ENCODE measurements at places on chromosomes 2 and 18.

DNA sequence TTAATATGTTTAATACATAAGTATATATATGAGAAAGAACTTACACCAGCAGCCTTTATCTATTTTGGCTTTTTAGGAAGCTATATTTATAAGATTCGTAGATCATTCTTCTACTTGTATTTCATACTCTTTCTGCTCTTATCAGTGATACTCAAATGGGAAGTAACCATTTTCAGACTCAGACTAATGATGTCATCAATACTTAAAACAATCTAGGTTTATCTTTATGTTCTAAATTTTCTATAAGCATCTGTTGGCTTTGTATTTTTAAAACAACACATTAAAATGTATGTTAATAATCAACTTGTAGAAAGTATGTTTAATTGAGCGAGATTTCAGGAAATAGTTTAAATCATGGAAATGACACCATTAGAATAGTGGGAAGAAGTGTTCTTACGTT is 50.9 kb upstream of the DYSF start:
- no peak for DNase-seq

- DNase-seq, result no peak
These were observed 264.8 kb downstream of the ANAPC1 start for GRCh38 chr2:111618978-111619902.

- no peak for DNase-seq
These were observed 59.6 kb downstream of the ZNF516 start for GRCh38 chr18:76435316-76435989.

GRCh38 chr2:238431-238830 is 25.4 kb downstream of the SH3YL1 start:
- no peak for DNase-seq

GRCh38 chr2:106147159-106147558 is 46.9 kb downstream of the UXS1 start:
- no peak for DNase-seq

DNA sequence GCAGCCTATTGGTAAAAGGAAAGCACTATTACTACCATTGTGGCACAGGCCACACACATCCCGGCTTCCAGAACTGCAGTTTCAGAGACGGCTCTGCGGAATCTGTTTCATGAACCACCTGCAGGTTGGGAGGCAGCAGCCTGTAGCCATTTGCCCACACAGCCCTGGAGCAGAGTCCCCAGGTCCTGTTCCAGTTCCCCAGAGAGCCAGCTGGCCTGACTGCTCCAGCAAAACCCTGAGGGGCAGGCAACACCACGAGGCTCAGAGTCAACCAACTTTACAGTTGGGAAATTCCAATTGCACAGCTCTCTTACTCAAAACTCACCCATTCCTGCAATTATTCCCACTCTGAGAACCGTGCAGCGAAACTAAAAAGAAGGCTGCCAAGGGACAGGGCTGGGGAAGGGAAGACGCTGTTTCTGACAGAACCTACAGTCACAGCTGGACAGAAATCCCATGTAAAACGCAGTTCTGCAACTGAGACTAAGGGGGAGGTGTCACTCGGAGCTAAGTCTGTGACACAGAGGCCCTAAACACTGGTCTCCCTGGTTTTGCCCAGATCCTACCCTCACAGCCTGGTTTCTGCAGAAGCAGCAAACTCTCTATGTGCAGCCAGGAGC is 219.4 kb downstream of the TMEM163 start:
- DNase-seq, result no peak

- DNase-seq, result no peak
These were observed 8.7 kb upstream of the ADGRF3 start for GRCh38 chr2:26355038-26355995.

- DNase-seq, result no peak
These were observed 211.9 kb downstream of the ALPK2 start for GRCh38 chr18:58416704-58417683.

DNA sequence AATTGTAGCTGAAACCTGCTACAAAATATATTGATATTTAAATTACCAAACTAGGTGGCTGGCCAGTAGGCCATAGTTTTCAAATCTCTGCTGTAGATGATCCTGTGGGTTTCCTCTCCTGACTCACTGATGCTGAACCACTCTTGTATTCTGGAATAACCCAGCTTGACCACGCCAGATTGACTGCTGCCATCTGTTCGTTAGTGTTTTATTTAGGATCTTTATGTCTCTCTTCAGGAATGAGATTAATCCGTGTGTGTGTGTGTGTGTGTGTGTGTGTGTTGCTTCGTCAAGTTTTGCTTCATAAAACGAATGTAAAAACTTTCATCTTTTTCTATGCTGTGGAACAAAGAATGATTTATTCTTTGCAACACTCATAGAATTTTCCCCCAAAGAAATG is 187.1 kb downstream of the DYSF start:
- DNase-seq, result no peak

DNA sequence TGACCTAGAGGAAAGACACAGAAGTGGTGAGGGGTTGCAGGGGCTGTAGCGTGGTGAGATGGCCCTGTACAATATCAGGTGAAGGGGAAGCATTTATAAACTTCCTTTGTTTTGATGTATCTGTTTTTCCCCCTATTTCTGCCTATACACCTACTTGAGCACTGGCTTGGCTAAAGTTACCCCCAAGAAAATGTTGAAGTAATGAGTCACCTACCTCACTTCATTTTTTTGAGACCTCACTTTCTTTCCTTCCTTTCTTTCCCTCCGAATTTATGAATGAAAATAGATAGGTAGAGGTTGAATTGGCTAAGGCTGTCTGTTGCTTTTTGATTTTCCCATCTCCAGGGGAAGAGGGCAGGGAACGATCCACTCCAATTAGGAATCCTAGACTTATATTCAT is 231.1 kb upstream of the EPAS1 start:
- no peak for DNase-seq

DNA sequence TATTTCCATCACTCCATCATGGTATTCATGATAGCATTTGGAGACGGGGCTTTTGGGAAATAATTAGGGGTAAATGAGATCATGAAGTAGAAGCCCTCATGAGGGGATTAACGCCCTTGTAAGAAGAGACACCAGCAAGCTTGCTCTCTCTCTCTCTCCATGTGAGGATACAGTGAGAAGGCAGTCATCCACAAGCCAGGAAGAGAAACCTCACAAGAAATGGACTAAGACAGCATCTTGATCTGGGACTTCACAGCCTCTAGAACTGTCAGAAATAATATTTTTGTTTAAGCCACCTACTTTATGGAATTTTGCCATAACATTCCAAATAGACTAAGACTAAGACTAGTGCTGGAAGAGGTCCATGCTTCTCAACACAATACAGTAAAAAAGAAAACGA is 464.6 kb upstream of the GCFC2 start:
- DNase-seq, result no peak

- DNase-seq, result no peak
These were observed at the start of gene MYO5B for GRCh38 chr18:50194631-50195532. TSS of gene MYO5B (minus strand) at chr18:50195147. CDS start at chr18:50194793, 354 bp downstream.

DNA sequence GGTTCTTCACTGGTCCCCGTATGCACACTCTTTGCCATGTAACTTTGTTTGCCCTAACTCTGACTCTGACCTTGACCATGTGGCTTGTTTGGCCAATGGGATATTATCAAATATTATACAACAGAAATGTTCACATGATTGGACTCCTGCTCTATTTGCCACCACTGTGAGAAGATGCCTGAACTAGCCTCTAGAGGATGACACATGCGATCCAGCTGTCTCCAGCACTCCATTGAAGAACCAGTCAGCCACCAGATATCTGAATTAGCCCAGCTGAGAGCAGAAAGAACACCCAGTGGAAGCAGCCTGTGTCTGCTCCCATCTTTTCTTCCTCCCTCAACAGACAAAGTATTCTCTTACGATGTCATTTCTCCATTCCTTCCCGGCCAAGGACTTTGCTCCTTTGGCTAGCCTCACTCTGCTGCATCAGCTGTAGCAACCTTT is 412.1 kb downstream of the IRS1 start:
- DNase-seq, result no peak

DNA sequence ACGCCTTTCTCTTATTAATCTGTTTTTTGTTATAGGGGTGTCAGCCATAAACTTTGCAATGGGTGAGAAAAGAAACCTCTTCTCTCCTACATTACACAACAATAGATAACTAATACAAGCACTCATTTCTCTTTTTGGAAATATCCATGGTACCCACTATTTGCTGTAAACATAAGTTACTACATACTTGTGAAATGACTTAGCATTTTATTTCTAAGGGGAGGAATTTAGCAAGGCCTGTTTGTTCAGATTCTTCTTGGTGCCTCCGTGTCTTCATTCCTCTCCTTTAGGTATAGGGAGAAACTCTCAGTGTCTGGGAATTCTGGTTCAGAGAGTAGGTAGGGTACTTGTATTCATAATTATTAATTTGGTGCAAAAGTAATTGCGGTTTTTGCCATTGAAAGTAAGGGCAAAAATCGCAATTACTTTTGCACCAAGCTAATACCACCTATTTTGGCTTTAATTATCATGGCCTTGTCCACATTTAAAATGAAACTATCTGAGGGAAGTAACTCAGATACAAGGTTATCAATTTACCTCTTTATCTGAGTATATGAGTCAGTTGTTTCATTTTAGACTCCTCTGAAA is 134.8 kb downstream of the MREG start:
- no peak for DNase-seq

DNA sequence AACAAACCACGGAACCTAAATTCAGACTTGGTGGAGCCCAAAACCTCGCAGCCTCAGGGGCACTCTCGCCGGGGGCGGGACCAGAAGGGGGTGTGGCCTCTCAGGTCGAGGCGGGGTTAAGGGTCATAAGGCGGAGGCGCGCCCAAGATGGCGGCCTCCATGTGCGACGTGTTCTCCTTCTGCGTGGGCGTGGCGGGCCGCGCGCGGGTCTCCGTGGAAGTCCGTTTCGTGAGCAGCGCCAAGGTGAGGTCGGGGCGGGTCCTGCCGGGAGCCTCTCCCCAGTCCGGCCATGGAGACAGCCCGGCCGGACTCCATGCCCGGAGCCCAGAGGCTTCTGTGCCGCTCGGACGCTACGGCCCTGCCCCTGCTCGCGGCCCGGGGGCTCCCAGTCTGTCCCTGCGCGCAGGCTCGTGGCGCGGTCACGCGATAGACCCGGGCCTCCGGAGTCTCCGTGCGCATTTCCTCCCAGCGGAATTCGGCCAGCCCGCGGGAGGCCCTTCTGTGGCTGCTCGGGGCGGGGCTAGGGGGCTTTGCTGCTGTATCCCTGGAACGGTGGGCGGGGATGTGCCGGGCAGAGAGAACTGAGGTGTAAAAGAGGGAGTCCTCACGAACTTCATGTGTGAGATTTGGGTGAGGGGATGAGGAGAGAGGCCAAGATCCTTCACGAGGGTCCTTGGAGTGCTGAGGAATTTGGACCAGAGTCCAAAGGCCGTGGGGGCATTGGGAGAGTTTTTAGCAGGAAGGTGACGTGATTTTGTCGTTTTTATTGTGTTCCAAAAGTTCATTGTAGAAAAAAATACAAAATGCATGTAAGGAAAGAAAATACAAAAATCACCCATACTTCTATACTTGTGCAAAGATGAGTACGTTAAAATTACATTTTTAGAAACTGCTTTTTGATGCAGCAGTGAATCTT is at the start of gene SMYD5:
SMYD5 (plus strand) TSS at position 126 of the 916 bp plus-strand sequence; CDS start at position 148, 22 bp downstream.
- DNase-seq, result peak; percentile 85

GRCh38 chr2:33022989-33023727 is 76.4 kb downstream of the LTBP1 start:
- no peak for DNase-seq

DNA sequence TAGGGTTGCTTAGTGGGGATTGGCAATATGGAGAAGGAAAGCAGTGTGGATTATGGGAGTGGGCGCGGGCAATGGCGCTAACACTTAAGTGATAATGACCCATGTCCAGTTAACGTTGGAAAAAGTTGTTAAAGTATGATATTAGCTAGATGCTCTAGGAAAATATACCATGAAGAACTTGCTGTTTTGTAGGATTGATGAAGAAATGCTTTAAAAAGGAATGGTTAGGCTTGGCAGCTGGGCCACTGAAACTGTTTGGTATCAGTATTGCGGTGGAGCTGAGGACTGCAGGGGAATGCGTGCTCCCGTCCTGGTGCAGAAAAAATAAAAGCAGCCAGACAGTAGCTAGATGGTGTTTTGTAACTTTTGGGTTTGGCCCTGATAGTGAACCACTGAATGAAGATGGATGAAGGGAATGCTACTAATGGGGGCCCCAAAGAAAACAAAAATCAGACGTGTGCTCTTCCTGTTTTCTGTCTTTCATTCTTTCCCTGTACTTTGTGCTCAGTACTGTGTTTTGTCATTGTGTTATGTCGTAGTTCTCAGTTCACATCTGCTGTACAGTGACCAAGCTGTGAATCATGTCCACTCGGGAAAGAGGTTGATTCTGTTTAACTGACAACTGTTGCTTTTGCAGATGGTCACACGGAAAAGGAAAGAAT is 999 bp downstream of the INSIG2 start:
- no peak for DNase-seq

DNA sequence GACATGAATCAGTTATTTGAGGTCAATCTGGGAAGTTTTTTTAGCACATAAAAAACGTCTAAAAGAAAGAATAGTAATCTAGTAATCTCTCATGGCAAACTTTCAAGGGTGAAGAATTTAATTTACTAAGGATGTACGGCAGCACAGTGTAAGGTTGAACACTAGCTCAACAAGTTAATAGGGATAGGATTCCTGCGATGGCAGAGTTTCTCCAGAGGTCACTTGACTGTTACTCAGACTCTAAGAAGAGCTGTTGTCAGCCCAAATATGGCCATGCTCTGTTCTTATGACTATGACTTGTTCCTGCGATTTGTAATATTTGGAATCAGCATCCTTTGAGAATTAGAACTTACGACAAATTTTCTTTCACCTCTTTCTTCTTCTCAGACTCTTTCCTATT is 553.3 kb upstream of the TNP1 start:
- DNase-seq, result no peak

GRCh38 chr2:145185696-145186095 is 665.8 kb upstream of the ZEB2 start:
- no peak for DNase-seq

All from activated CD8-positive, alpha-beta memory T cell treated with anti-CD3 and anti-CD28 coated beads for 4 hours (primary cell).